ENCODE measurements at places on chromosomes 2 and 18. TPM values are rescaled to one million over a fixed set of nuclear protein-coding genes. Genes with fewer than 3 reads are reported as not detected.

DNA sequence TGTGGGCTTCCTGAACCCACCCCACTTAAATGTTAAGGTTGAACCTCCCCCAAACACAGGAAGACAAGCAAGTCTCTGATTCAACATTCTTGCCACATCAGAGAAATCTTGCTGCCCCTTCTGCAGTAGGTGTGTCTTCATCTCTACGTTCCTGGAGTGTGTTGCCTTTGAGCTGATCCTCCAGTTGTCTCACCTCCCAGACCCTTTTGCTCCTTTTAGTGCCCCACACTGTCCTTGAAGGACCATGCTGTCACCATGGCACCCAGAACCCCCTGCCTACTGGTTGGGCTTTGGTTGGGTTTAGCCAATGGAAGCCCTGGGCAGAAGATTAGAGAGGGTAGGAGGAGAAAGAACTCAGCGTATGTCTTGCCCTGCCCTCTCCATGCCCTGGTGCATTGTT lies 10.7 kb downstream of the CAB39 start:
- DNase-seq = no peak

- no peak for DNase-seq
Measured at GRCh38 chr18:10122988-10123950, 209.5 kb downstream of the VAPA start.

GRCh38 chr2:196464311-196464710 lies 175.2 kb upstream of the CCDC150 start:
- DNase-seq = no peak

DNA sequence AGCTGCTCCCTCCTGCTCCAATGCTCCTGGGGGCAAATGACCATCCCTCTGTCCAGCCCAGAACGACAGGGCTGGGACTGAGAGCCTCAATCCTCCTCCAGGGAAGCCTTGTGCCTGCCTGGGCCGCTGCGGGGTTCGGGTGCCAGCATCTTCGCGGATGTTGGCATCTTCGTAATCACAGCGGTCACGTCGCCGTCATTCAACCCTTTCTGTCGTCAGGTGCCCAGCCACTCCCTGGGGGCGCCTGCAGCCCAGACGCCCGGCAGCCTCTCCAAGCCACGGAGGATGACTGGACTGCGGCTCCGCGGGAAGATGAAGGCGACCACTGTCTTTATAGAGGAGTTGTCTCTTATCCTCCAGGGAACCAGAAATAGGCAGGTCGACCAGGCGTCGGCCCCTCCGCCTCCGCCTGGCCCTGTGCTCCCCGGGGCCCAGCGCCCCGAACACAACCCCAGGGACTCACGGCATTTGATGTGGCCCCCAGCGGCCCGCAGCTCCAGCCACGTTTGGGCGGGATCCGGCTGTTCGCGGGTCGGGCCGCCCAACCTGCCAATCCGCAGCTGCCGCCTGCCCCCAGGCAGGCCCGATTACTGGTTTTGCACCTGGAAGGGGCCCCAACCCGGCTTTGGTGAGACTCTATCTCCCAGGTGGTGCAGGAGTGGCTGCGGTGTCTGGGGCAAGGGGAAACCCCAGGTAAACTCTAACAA lies 113.9 kb downstream of the THNSL2 start:
- no peak for DNase-seq

GRCh38 chr2:37713258-37713700 lies 41.8 kb upstream of the CDC42EP3 start:
- DNase-seq = no peak

GRCh38 chr2:18708203-18708715 lies 118.9 kb upstream of the NT5C1B start:
- no peak for DNase-seq

DNA sequence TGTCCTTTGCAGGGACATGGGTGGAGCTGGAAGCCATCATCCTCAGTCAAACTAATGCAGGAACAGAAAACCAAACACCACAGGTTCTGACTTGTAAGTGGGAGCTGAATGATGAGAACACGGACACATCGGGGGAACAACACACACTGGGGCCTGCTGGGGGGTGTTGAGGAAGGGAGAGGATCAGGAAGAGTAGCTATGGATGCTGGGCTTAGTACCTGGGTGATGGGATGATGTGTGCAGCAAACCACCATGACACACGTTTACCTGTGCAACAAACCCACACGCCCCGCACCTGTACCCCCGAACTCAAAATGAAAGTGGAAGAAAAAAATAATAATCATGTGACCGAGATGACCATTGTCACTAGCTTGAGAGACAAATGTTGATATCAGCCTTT lies 114.7 kb downstream of the NDUFA10 start:
- DNase-seq = no peak

GRCh38 chr2:120828829-120829632 lies 93.4 kb downstream of the GLI2 start:
- no peak for DNase-seq

DNA sequence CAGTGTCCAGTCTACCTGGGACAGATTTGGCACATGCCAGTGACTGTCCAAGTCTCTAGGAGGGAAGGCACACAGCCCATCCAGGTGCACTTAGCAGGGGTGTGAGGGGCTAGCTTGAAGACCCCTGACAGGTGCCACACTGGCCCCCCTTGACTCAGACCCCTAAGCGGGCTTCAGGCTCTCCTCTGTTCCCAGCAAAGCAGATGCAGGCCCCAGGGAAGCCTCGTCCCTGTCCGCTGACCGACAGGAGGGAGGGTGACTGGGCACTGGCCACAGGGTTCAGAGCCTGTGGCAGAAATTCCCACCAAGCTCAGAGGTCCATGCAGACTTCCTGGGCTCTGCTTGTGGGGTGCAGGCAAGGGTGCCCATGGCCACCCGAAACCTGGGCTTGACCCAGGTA lies 239.8 kb upstream of the MYT1L start:
- DNase-seq = no peak

DNA sequence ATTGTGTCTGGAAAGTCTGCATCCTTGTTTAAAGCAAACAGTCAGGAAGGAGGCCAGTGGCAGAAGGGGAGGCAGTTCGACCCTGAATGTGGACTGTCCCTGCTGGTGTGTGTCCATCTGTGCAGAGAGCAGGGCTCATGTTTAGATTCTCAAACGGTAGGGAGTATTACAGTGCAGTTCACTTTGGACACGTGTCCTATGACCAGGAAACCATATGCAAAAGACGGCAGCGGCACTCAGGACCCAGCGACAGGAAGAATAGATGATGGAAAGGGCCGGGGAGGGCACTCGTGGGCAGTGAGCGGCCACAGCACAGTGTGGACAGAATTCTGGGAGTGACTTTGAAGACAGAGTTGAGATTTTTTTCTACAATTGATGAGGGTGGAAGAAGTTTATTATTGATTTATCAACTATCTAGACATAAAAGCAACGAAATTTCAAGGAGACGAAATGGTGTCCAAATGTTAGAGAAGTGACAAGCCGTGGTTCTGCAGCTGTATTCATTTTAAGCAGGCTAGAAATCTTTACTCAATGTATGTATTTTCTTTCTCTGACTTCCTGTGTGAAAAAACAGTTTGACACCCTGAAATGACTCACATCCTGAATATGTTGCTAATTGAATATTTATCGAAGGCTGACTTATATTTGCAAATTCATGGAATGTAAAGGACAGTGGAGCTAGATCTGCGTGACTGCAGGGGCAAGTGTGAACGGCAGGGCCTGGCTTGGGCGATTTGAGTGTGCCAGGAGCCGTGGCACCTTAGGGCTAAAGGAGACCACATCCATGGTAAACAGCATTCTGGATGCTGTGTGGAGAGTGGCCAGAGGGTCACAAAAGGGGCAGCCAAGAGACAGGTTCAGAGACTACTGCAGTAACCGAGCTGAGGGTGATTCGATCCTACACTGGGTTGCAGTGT lies 214.2 kb downstream of the PTGR3 start:
- DNase-seq = peak; percentile 73

- DNase-seq = no peak
Measured at GRCh38 chr2:118643294-118643693, 204.2 kb downstream of the EN1 start.

- DNase-seq = no peak
Measured at GRCh38 chr18:79385708-79386341, 9.9 kb upstream of the NFATC1 start.

- DNase-seq = no peak
Measured at GRCh38 chr2:36389091-36389564, 33.5 kb downstream of the CRIM1 start.

Gene GRHL1
- 10.6 TPM for total RNA-seq

Gene CNDP1
- total RNA-seq = not detected

Gene ALPG
- total RNA-seq = 1.2 TPM

Gene MYL1
- total RNA-seq = not detected

Gene APOB
- not detected for total RNA-seq

Gene SLC14A1
- not detected for total RNA-seq

Gene SERPINE2
- total RNA-seq = 155 TPM

Gene GPR39
- total RNA-seq = 14.1 TPM

Gene ZAP70
- total RNA-seq = not detected

All from PC-9 (cell line).